ENCODE measurements at places on chromosomes 2 and 18.

- no peak for DNase-seq
Observed at GRCh38 chr18:27528925-27529521, 343.9 kb upstream of the CHST9 start.

GRCh38 chr2:24521975-24522639 lies 31.1 kb downstream of the NCOA1 start:
- no peak for DNase-seq

- DNase-seq: no peak
Observed at GRCh38 chr2:187847245-187848208, 293.3 kb upstream of the TFPI start.

DNA sequence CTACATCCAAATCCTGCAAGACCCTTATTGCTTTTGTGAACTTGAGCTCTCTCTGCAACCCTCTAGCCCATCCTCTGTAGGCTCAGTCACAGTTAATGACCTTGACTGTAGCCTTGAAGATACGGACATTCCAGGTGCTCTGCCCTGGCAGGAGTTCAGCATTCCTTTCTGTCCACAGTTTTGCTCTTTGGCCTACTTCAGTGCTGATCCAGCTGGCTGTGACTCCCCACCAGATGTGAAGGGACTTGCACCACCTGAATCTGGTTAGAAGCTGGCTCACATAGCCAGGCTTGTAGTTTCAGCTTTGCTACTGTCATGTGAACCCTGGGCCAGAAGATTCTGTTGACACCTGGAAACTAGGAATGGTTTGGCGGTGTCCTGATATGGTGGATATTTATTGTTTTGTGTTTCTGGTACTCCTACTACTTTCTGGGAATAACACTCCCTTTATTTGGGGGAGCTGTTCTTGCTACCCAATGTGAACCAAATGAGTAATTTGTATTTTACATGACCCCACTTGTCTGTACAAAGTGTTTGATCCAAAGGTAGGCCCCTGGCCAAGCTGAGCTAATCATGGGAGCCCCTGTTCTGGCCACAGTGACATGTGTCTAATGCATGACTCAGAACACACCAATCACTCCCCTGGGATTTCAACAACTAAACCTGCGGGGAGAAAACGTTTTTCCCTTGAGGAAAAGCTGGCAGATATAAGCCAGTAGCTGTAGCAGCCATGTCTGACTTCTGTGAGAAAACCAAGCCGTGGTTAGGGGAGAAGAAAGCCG lies 73.4 kb downstream of the CDCA7 start:
- DNase-seq: no peak

- DNase-seq: no peak
Observed at GRCh38 chr2:145569108-145569507, 1049.2 kb upstream of the ZEB2 start.

DNA sequence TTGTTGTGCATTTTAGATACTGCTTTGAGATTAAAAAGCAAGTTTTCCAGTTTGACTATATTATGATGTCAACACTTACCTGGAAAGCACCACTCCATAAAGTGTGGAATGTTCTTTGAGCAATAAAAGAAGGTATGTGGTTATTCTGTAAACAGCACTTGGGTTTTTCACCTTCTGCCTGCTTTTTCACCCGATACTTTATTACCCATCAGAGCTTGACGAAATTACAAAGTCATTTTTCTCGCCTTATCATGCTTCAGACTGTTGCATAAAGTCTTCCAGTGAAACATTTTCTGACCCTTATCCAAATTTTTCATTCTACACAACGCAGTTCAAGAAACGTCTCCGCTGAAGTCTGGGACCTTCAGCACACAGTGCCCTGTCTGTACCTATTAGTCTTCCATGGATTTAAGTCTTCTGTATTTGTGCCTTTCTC lies 25.2 kb downstream of the CAB39 start:
- no peak for DNase-seq

- no peak for DNase-seq
Observed at GRCh38 chr2:238998801-238999200, 150.9 kb downstream of the TWIST2 start.

- DNase-seq: no peak
Observed at GRCh38 chr2:170185319-170185718, 7.4 kb downstream of the MYO3B start.

DNA sequence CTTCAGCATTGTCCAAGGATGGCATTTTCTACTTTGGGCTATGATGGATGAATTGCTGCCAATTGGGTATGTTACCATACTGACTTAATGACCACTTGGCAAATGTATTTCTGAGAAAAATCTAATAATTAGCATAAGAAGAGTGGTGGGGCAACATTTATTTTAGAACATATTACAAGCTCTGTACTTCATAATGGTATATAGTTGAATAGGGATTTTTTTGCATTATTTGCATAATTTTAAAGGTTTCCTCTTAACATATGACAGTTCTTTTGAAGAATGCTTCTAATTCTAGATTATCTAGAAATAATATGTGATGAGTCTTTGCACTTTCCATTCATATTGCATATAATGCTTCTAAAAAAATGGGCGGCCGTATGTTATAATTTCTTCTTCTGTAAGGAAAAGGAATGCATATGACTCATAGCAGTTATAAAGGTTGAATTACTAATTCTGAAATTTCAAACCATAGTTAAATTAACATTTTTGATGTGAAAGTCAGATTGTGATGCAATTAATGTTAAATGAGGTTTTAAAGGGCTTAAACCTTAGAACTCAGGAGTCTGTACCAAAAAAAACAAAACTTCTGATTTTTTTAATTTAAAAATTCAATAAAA lies 1652.3 kb upstream of the SLC39A10 start:
- no peak for DNase-seq

DNA sequence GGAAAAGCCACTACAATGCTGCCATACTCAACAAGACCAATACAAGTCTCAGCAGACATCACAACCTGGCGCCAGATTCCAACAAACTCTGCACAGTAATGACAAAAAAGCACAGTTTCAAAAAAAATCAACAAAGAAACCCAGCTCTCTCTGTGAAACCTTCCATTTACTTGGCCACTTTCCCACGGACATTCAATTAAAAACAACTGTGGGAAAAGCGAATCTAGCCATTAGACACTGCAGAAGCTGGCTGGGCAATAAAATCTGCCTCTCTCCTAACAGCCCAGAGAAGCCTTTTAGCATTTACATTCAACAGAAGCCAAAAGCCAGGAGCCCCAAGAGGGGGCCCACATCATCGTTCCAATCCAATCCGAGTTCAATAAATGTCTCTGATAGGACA lies 128.9 kb downstream of the HDAC4 start:
- DNase-seq: no peak

DNA sequence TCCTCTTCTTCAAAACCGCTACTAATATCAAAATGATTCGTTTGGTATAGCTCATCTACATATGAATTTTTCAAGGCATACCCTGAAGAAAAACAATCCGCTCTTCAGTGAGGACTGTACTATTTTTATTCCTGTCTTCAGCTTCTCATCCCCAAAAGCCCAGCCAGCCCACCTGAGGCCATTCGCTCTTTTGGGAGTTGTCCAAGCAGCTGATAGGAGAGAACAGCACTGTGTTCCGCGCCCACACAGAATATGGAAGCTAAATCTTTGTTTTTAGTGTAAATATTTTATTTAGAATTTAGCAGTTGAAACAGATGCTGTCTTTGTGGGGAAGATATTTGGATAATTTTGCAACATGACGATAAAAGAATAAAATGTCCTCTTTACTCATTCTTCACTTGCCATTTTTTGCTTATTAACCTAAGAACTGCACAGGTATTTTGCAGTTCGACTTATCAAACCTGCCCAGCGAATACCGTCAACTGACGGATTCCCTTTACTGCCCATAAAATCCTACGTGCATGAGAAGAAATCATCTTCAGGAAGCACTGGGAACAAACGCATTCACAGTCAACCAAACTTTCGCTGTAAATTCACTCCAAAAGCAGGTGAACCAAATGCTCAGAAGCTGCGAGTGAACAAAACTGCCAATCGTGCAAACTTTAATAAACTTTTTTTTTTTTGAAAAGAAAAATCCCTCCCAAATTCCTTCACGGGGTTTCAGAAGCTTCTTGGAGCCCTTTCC lies 3.4 kb downstream of the ZNF521 start:
- no peak for DNase-seq

GRCh38 chr2:201821080-201821479 lies 14.7 kb downstream of the CDK15 start:
- DNase-seq: no peak

DNA sequence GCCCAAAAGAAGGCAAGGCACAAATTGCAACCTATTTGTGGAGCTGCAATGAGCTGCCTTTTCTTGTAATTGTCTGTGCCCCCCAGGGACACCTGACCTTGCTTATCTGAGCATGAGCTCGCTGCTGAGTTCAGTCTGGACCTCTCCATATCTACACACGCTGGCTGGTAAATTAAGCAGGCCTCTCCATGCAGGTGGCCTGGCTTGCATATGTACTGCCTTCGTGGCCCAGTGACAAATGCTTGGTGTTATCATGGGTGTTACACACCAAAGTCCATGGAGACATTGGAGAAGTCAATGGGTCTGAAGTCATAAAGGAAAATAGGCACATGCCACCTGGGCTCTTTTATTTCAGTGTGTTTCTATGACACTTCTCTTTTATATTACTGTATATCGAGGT lies 121.2 kb downstream of the IRS1 start:
- no peak for DNase-seq

GRCh38 chr2:240819858-240820606 lies at the start of gene KIF1A:
Gene KIF1A (minus strand): TSS chr2:240820219. CDS start chr2:240797752, 22,467 bp downstream.
- DNase-seq: peak; percentile 94

GRCh38 chr2:206282746-206283145 lies 8.3 kb downstream of the ZDBF2 start:
- no peak for DNase-seq

DNA sequence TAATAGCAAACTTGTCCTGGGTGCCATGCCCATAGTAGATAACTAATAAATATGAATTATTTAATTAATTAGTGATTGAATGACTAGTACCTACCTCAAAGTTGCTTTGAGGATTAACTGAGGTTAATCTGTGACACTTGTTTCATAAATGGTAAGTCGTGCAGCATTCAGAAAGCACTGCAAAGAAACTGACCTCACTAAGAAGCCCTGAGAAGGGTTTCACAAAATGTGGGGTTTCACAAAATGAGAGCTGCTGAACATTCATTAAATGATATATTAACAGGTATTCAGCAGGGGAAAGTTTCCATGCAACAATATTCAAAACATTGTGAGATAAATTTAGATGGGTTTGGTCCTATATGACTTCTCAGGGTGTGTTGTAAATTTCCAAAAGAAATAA lies 236.2 kb downstream of the OSR1 start:
- no peak for DNase-seq

DNA sequence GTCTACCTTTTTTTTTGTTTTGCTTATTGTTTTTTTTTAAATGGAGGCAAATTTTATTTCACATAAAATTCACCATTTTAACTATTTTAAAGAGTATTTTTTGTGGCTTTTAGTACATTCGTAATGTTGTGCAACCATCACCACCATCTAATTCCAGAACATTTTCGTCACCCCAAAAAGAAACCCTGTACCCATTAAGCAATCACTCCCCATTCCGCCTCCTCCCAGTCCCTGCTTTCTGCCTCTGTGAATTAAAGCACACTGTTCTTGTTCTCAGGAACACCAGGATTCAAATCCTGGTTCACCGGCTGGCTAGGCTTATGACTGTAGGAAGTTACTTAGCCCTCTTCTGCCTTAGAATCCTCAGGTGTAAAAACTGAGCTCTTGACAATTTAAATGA lies 36.9 kb upstream of the EPAS1 start:
- DNase-seq: no peak

- no peak for DNase-seq
Observed at GRCh38 chr2:190817082-190817481, 63.5 kb upstream of the GLS start.

DNA sequence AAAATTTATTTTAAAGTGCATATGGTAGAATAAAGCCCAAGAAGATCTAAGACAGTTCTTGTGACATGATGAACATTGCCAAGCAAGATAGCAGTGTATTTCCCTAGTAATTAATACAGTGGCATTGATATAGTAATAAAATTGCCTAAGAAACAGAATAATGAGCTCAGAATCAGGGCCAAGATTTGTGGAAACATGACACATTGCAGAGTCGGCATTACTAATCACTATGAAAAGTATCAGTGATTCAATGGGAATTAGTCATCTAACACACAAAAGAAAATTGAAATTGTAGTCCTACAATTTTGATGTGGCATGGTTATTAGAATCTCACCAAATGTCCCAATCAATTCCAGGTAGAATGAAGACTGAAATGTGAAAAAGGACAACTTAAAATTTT lies 243.0 kb upstream of the CYRIA start:
- no peak for DNase-seq

GRCh38 chr18:45335282-45336043 lies 279.8 kb upstream of the SLC14A2 start:
- no peak for DNase-seq

DNA sequence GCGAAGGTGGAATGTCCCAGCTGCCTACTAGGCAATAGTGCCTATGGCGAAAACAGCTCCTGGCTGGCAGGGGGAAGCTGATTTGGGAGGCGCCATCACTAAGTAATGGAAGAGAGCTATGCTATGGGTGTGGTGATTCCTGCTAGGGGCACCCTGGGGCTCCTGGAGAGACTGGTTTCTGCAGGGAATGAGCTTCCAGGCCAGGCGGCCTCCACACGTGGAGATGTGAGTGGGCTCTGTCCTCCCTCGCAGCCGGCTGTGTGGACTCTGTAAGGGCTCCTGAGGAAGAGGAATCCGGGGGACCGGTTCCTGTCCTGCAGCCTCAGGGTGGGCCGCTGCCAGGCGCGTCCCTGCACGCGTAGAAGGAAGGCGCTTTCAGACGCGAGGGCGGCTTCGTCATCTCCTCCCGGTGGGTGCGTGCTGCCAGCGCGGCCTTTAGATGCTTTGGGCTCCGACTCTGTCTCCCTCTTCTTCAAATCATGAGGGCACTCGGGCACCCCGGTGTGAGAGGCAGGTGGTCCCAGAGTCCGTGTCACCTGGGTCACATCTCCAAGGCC lies 55.5 kb upstream of the ANKRD62 start:
- peak; percentile 41 for DNase-seq

DNA sequence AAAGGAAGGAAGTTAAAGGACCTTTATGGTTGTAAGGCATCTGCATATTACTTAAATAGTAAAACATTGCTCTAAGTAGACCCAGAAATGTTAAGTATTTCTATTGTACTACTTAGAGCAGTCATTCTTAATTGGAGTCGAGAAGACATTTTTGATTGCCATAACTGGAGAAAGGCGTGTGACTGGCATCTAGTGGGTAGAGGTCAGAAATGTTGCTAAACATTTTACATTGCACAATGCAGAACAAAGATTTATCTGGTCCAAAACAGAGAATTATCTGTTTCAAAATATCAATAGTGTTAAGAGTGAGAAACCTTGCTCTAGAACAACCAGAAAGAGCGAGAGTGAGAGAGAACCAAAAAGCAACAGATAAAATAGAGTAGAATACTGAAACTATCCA lies 23.3 kb upstream of the ROCK1 start:
- DNase-seq: no peak

GRCh38 chr2:205232086-205232485 lies 450.2 kb upstream of the NRP2 start:
- no peak for DNase-seq

GRCh38 chr2:236862526-236862925 lies 223.2 kb upstream of the COPS8 start:
- DNase-seq: no peak

GRCh38 chr18:77501266-77501665 lies 251.6 kb downstream of the GALR1 start:
- DNase-seq: no peak

- DNase-seq: no peak
Observed at GRCh38 chr18:72107647-72108383, 436.3 kb downstream of the CBLN2 start.

GRCh38 chr18:76530846-76531245 lies 35.8 kb upstream of the ZNF516 start:
- DNase-seq: no peak

All from glutamatergic neuron (in vitro differentiated cells).